GM12864 (cell line): ENCODE measurements at places on chromosomes 2 and 18.

- DNase-seq: no peak
Measured at GRCh38 chr2:232571026-232571474, 20.6 kb downstream of the EIF4E2 start.

DNA sequence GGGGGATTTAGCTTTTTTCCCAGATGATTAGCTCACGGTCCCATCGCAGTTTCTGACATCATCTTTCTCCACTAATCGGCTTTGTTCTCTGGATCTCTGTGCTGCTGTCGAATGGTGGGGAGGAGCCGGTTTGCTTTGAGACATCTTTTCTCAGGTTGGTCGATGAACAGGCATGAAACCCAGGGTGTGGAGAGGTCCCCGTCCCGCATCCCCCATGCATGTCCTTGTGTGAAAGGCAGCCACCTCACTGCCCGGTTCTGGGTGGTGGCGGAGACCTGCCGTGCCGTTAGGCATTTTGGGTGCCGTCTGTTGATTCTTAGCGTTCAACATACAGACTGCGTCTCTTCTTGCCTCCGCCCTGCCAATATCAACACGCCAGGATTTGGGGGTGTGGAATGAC, 57.8 kb downstream of the CTDP1 start:
- DNase-seq: no peak

GRCh38 chr18:77067291-77068061, 65.1 kb downstream of the MBP start:
- no peak for DNase-seq

- no peak for DNase-seq
Measured at GRCh38 chr2:201842131-201842860, 36.0 kb downstream of the CDK15 start.

DNA sequence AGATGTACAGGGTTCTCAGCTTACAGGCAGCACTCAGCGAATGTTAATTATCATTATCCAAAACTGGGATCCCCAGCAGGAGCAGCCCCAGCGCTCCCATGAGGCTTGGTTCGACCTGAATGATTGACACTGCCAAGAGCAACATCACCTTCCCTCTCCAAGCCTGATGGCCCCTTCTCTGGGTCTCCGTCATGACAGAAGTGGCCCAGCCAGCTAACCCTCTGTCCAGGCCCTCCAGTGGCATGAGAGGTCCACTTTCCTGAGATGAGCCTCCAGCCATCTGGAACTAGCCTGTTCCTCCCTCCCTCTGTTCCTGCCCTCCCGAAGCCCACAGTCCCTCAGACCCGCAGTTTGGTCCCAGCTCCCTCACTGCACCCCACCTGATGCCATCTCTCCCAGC, 97.0 kb upstream of the RAB6C start:
- DNase-seq: no peak

DNA sequence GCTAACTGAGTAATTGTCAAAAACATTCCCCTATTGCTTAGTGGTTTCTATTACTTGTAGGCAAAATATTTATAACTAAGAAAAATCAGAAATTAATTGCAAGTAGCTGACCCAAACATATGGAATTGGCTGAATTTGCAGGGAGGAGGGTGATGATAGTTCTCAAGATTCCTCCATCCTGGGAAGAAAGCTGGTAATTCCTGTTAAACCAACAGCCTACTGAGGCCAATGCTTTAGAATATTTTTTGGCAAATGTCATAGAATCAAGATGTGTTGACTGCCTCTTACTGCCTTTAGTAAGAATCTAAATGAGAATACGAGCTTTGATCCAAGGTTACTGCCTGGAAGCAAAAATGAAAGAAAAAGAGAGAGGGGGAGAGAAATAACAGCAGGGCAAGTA, 120.0 kb downstream of the COL6A3 start:
- DNase-seq: no peak

DNA sequence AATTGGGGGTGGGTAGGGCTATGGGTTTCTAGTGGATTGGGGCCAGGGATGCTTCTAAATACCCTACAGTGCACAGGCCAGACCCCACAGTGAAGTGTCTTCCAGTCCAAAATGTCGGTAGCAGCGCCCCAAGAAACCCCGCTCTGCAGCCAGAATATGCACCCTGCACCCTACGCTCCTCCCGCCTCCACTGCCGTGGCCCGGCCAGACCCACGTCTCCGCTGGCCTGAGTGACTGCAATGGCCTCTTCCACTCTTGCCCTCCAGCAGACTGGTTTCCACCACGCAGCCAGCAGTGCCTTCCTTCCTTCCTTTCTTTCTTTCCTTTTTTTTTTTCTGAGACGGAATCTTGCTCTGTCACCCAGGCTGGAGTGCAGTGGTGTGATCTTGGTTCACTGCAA, 91.4 kb upstream of the TAF1B start:
- no peak for DNase-seq

- DNase-seq: no peak
Measured at GRCh38 chr18:80086281-80086680, 22.8 kb upstream of the ADNP2 start.
